NCI-H69 (cell line): ENCODE measurements at places on chromosomes 5 and 9.
A peak's percentile ranks its signal among the peaks of the same experiment; 100 is the strongest.

DNA sequence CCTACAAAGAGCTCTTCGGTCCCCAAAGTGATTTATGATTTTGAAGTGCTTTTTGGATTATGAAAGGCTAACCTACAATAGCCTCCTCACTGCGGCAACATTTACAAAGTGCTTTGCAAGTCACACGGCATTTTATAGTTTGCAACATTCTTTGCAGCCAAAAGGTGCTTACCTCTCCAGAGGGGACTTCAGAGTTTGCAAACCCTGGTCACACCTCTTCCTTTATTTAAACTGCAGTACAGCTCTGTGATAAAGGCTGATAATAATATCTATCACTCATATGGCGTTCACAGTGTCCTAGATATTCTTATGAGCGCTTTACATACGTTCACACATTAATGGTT, 20.0 kb upstream of the CRB2 start:
- no peak for DNase-seq

DNA sequence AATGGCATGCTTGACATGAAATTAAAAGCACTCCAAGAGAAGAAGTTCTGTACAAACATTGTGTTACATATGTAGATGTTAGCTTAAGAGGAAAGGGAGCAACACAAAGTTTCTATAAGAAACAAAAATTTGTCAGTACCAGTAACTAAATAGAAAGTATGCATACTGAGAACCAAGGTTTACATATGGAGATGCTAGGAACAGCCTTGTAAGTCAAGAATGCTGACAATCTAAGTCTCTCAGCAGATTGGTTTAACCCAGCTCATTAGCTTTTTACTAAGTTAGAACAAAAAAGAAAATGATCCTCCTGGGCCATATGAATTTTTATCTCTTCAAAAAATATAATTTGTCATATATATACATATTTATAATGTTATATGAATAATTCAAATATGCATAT, 2022.1 kb upstream of the ACO1 start:
- DNase-seq, result no peak

- no peak for DNase-seq
These were observed 36.1 kb upstream of the DENND1A start for GRCh38 chr9:123965801-123966686.

GRCh38 chr9:125436613-125437443, 175.2 kb downstream of the GAPVD1 start:
- no peak for DNase-seq

DNA sequence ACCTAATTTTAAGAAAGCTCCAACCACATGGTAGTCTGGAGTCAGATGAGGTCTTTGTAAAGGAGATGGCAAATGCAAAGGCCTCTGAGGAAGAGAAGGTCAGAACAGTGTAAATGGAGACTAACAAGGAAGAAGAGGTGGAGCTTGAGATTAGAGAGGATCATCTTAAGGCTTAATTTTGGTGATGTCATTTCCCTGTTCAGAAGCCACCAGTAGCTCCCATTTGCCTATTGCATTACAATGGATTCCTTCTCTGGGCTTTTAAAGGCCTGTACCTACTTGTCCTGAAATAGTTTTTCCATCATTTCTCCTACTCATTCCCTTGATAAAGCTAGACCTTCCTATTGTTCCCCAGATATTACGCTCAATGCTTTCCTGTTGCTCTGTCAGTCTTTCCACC, 16.1 kb downstream of the PCSK5 start:
- no peak for DNase-seq

GRCh38 chr9:83154087-83154736, 91.3 kb upstream of the RASEF start:
- no peak for DNase-seq

DNA sequence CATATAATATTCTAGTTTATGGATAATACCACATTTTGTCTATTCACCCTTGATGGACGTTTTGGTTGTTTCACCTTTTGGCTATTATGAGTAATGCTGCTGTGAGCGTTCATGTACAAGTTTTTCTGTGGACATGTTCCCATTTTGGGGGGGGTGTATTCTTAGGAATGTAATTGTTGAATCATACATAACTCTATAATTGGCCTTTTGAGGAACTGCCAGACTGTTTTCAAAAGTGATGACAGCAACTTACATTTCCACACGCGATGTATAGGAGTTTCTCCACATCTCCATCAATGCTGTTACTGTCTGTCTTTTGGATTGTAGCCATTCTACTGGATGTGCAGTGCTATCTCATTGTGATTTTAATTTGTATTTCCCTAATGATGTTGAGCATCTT, 69.8 kb downstream of the SLC46A2 start:
- no peak for DNase-seq

DNA sequence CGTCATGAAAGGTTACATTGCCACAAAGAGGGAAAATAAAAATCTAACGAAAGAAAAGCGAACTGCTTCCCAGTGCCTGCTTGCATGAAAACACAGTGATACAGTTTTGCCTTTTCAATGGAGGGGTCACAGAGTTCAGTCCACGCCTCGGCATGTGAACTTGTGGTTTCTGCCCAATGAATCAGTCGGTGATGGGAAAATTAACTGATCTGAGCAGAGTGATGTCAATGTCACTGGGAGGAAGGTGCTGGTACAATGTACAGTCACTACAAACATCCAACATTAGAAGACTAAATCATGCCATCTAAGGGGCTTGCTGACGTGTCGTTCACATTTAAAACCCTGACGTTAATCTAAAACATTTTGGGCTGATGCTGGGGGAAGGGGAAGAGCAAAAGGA, 151.8 kb upstream of the MSX2 start:
- DNase-seq, result no peak

- DNase-seq, result no peak
These were observed 147.2 kb upstream of the EFNA5 start for GRCh38 chr5:107817951-107818350.

DNA sequence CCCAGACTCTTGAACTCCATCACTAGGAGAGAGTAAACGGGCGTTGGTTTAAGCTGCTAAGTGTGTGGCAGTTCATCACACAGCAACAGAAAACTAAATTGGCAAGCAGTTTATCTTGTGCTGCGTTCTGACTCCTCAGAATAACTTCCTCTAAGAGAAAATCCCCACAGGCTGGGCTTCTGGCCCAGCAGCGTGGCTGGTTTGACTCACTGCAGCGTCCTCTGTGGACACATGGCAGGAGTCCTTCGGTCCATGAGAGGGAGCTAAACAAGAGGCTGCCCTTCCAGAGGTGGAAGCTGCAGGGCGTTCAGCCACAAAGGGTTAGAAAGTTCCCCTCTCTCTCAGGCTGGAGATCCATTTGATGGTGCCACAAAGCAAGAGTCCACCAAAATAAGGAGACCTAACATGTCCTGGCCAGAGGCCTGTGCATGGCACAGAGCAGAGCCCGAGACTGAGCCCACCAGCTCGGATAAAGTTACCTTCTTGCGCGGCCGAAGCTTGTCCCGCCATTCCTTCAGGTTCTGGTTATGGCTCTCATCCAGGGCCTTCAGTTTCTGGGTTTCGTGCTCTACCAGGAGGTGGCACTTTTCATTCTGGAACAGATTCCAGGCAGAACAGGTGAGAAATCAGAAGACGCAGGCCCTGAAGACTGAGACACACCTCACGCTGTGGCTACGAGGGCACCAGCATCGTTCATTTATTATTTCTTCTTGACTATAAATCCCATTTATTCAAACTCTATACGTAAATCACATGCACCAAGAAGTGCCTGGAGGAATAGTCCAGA, 46.2 kb upstream of the FBXW11 start:
- no peak for DNase-seq

GRCh38 chr9:92947268-92948037, at the start of gene FGD3:
FGD3 (plus strand) TSS chr9:92947523; CDS start chr9:92976257, 28,734 bp downstream.
- DNase-seq, result peak; percentile 97

GRCh38 chr9:78393340-78393739, 96.4 kb downstream of the PSAT1 start:
- no peak for DNase-seq

GRCh38 chr9:109440797-109441287, 57.3 kb downstream of the PTPN3 start:
- DNase-seq, result peak; percentile 90

DNA sequence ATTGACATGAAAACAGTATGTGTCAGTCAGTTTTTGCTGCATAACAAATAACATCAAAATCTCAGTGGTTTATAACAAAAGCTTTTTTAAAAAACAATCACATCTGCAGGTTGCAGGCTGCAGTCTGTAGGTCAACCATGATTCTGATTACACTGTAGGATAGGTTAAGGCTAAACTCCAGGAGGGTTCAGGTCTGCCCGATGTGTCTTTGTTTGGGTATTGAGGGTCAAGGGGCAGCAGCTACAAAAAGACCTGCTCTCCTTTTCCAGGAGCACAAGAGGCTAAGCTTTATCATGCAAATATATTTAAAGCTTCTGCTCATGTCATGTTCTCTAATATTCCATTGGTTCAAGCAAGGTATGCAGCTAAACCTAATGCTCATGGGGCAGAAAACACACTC, 18.2 kb downstream of the GRIA1 start:
- DNase-seq, result no peak

DNA sequence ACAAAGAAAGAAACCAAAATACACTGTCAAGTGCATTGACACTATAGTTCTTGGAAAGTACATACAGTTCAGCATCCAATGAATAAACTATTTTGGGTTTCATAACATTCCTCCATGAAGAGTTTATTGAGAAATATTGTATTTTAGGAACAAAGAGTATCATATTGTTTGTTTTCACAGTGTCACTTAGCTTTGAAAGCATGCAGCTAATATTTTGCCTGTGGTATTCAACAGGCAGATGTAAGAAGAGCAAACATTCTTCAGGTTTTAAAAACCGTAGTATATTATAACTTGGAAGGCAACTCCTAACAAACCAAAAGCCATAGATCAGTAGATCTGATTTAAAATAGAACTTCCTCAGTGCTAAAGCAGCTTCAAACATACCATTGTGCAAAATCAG, 4.5 kb downstream of the PRELID2 start:
- no peak for DNase-seq

- peak; percentile 77 for DNase-seq
These were observed 530.3 kb downstream of the RASEF start for GRCh38 chr9:82532504-82533180.

GRCh38 chr5:14189680-14190079, 46.5 kb downstream of the TRIO start:
- no peak for DNase-seq

GRCh38 chr9:130957451-130958203, 18.6 kb upstream of the FIBCD1 start:
- no peak for DNase-seq

- peak; percentile 95 for DNase-seq
These were observed at the start of gene MACROH2A1 for GRCh38 chr5:135398855-135399793. MACROH2A1 (minus strand) TSS chr5:135399231; CDS start chr5:135389093, 10,138 bp downstream.

- peak; percentile 79 for DNase-seq
These were observed 81.8 kb downstream of the FBXO38 start for GRCh38 chr5:148465381-148466235.

DNA sequence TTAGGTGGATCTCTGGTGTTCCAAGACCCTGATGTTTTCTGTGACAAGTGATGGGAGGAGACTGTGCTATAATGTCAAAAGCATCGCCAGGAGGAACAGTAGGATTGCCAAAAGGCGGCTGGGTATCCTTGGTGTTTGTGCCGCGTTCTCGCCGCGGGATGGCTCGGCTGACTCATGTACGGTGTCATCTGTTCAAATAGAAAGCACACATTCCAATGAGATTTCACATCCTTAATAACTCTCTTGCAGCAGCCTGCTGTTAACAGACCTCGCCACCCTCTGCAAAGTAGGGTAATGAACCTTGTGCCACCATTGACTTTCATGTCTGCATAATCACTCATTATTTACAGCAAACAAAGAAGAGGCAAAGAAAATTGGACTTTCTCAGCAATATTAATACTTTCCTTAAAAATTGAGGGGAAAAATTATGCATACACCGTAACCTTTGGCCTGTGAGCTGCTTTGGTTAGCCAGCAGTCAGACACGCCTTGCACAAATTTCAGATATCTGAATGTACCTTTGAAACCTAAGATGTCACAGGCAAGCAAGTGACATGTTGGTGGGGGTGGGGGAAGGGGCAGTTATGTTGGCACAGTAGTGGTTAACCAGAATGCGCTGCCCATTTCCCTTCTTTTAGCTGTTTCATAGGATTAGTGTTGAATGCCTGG, 289.4 kb downstream of the EFNA5 start:
- DNase-seq, result peak; percentile 38

DNA sequence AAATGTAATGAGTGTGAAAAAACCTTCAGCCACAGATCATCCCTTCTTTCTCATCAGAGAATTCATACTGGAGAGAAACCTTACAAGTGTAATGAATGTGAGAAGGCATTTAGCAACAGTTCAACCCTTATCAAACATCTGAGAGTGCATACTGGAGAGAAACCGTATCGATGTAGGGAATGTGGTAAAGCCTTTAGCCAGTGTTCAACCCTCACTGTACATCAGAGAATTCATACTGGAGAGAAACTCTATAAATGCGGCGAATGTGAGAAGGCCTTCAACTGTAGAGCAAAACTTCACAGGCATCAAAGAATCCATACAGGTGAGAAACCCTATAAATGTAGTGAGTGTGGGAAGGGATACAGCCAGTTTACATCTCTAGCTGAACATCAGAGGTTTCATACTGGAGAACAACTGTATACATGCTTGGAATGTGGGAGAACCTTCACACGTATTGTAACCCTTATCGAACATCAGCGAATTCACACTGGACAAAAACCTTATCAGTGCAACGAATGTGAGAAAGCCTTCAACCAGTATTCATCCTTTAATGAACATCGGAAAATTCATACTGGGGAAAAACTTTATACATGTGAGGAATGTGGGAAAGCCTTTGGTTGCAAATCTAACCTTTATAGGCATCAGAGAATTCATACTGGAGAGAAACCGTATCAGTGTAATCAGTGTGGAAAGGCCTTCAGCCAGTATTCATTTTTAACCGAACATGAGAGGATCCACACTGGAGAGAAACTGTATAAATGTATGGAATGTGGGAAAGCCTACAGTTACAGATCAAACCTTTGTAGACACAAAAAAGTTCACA, 19.2 kb downstream of the ZNF354C start:
- DNase-seq, result no peak

GRCh38 chr9:117343427-117343826, 71.4 kb downstream of the ASTN2 start:
- DNase-seq, result no peak

DNA sequence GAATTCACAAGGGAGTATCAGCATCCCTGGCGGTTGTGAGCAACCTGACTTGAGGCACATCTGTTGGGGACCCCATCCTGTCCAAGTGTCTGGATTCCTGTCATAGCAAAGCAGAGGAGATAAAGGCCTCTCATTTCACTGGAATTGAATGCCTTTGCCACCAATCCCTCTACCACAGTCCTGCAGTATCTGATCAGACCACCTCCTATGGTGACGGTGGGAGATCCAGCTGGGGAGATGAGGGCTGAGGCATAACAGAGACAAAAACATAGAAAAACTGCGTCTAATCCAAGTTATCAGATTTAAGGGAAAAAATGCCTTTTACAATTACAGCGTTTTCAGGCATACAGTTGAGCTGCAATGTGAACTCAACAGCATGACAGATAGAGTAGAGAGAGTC, 160.7 kb upstream of the TRPC7 start:
- no peak for DNase-seq

GRCh38 chr9:82538634-82539033, 524.3 kb downstream of the RASEF start:
- peak; percentile 88 for DNase-seq
